HTR-8/SVneo (cell line): ENCODE measurements at places on chromosomes 1 and 21.

- DNase-seq = no peak
Measured at GRCh38 chr21:37462087-37462861, 95.7 kb downstream of the DYRK1A start.

DNA sequence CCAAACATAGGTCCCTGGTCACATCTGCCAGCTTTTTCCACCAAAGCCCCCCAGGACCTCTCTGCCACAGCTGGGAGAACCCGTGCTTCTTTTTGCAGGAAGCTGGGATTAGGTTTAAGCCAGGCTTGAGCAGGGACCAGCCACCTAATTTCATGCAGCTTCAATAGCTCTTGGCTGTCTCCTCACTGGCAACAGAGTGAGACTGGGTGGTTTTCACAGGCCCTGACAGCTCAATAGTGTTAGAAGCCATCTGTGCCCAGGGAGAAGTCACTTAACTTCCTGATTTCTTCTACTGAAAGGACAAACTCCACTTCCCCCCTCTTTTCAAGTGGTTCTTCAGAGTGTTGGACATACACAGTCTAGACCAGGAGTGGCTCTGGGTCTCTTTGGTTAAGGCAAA is 20.4 kb upstream of the SRSF4 start:
- DNase-seq = no peak

GRCh38 chr1:45332346-45332720 is 5.6 kb downstream of the HPDL start:
- no peak for DNase-seq

GRCh38 chr1:34864759-34865158 is 5.2 kb upstream of the SMIM12 start:
- DNase-seq = no peak

DNA sequence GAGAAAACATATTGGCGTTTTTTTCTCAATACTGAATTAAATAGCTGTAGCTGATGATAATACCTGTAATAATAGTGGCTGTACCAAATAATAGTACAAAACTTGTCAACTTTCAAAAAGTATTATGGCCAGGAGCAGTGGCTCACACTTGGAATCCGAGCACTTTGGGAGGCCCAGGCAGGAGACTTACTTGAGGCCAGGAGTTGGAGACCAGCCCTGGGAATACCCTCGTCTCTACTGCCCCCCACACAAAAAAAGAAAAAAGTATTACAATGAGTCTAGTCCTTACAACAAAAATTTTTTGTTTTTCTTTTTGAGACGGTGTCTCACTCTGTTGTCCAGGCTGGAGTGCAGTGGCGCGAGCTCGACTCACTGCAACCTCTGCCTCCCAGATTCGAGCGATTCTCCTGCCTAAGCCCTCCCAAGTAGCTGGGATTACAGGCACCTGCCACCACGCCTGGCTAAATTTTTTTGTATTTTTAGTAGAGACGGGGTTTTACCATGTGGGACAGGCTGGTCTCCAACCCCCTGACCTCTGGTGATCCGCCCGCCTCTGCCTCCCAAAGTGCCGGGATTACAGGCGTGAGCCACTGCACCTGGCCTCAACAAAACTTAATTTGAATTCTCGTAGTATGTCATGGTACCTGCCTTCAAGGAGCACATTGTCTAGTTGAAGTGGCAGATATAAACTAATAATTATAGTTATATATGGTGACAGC is 1.4 kb downstream of the RBBP4 start:
- no peak for DNase-seq

- DNase-seq = peak; percentile 47
Measured at GRCh38 chr1:43348809-43349593, 9.8 kb upstream of the CDC20 start.

DNA sequence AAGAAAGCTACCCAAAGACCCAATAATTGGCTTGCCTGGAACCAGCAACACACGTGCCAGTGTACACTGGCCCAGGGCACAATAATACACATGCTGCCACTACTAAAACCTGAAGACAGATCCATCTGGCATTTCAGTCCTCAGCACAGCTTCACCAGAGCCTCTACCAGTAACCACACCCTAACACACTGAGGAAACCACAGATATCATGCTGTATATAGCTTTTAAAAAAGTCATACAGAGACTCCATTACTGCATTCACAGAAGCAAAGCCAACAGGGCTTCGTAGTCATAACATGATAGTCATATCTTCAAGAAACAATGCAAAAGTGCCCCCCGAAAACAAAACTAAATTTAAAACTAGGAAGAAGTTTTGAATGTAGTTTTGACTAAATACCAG is 40.6 kb upstream of the NEGR1 start:
- no peak for DNase-seq

- DNase-seq = no peak
Measured at GRCh38 chr1:156883919-156884318, 9.6 kb upstream of the PEAR1 start.

DNA sequence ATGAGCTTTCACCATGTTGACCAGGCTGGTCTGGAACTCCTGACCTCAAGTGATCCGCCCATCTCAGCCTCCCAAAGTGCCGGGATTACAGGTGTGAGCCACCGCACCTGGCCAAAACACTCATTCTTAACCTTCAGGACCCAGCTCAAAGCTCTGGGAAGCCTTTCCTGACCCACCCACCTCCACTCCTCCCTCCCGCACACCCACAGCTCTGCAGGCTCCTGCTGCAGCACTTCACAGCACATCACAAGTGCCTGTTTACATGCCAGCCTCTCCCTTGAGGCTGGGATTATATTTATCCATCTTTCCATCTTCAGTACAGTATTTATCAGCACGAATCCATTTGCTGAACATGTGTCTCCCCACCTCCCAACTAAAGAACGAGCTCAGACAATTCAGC is 14.9 kb downstream of the SLC9A1 start:
- no peak for DNase-seq

- DNase-seq = no peak
Measured at GRCh38 chr1:33182401-33182841, 578 bp upstream of the TRIM62 start.

DNA sequence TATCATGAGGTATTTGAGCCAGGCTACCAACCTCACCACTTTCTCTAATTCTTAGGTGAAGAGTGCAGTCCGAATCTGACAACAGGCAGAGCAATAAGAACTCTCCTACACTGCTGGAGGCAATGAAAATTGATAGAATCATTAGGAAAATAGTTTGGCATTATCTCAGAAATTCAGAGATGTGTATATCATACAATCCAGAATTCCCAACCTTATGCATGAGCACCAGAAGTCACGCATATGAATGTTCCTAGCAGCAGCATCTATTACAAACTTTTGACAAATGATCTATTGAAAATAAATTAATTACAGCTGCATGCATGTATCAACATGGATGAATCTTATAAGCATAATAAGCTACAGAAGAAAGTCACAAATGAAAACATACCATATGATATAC is 176.9 kb upstream of the CAMK1G start:
- no peak for DNase-seq

DNA sequence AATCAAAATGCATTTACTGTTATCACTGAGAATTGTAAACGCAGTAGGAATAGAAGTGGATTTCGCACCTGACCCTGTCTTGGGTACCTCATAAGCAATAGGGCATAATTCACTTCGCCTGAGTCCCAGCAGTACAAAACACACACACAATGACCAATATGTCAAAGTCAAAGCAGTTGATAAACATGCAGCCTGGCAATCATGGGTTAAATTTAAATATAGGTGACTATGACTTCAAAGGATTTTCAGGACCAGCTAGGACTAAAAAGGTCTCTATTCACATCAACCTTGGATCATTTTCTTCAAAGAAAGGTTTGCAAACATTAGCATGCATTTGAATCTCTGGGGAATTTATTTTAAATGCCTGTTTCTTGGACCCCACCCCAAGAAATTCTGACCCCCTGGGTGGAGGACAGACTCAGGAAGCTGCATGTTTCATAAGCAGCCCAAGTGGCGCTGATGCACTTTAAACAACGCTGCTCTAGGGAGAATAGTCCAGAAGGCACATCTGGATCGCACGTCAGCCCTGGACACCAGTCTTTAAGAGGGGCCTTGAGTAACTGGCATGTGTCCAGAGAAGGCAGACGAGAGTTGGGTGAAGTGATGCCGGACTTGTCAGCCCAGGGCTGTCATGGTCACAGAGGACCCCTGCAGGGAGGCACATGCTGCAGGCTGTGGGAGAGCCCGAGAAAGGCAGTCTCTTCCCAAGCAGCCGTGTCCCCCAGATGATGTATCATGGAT is 55.7 kb upstream of the EFHD2 start:
- DNase-seq = no peak

GRCh38 chr1:36231191-36231590 is 6.9 kb downstream of the THRAP3 start:
- DNase-seq = no peak
